ENCODE measurements at places on chromosomes 2 and 18.

GRCh38 chr2:84816426-84817026 is 64.4 kb downstream of the TRABD2A start:
- no peak for DNase-seq

- no peak for DNase-seq
These were observed 1.4 kb downstream of the MBP start for GRCh38 chr18:77131100-77131651.

DNA sequence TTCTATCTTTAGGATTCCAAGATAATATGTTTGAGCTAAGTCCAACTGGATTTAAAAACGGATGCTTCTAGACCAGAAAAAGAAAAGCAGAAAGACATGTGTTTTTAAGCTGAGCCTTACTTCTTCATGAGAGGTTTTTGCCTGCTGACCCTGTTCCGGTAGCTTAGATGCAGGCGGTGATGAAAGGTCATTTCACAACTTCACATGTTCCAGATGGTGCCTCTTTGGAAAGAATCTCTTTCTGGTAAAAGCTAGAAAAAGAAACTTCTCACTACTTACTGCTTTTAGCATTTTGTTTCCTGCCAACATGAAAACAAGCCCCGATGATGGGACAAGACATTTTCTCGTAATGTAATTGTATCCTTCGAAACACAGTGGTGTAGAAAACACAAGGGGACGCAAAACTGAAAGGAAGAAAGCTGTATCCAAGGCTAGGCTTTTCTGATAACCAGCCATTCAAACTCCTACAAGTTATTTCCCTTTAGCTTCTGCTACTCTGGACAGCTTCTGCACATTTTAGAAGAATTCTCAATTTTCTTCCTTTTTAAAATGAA is 407.3 kb upstream of the LYPD1 start:
- DNase-seq: no peak

- no peak for DNase-seq
These were observed 84.2 kb upstream of the UNC80 start for GRCh38 chr2:209687323-209687969.

GRCh38 chr2:64914735-64915509 is 74.3 kb upstream of the SLC1A4 start:
- no peak for DNase-seq

DNA sequence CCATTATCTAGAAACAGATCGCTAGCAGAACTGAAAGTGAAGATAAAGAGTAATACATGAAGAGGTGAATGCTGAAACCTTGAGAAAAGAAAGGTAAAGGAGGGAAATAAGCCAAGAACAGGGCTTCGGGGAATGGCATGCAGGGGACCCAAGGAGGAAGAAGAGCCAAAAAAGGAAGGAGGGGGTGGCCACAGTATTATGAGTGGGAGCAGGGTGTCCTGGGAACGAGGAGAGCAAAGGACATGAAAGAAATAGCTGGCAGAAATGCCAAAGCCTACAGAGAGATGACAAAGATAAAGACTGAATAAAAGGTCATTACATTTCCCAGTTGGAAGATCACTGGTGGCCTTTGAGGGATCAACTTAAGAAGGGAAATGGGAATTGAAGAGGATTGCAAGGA is 82.9 kb downstream of the ACTR3 start:
- DNase-seq: no peak

DNA sequence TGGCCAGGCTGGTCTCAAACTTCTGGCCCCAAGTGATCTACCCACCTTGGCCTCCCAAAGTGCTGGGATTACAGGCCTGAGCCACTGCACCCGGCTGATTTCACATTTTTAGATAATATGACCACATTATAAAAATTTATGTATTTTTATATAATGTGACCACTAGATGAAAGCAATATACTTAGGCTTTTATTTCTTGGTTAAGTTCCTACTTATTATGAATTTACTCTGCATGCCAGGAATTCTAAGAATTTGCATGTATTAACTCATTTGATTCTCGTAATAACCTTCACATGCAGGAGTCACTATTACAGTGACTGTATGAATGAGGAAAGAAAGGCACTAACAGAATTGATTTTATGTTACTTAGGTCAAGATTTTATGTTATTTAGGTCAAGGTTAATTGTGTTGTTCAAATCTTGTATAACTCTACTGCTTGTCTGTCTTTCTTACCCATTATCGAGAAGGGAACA is 25.6 kb upstream of the CASP8 start:
- no peak for DNase-seq

DNA sequence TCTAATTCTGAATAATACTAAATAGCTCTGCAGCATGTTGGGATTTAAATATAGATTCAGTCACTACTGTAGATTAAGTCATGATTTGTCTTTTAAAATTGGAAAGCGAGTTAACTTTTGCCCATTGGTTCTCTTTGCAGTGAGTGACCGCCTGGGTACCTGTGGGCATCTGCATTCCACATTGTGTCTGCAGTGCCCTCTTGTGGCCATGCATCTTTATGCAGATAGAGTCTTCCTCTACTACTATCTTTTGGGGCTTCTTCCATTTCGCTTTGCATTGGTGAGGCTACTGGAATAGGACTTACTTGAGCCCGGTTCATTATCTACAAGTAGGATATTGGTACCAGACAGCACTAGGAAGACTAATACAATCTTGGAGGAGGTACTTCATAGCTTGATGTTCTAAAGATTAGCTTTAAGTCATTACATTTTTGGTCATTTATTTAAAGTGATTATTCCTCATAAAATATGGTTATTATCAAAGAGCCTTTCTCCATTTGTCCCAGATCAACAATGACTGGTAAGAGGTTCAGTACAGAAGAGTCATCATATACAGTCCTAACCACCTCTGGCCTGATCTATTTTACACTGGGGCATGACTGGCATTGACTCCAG is 203.0 kb downstream of the SOCS6 start:
- DNase-seq: no peak

- no peak for DNase-seq
These were observed 7.7 kb upstream of the SERPINE2 start for GRCh38 chr2:224046752-224047151.

DNA sequence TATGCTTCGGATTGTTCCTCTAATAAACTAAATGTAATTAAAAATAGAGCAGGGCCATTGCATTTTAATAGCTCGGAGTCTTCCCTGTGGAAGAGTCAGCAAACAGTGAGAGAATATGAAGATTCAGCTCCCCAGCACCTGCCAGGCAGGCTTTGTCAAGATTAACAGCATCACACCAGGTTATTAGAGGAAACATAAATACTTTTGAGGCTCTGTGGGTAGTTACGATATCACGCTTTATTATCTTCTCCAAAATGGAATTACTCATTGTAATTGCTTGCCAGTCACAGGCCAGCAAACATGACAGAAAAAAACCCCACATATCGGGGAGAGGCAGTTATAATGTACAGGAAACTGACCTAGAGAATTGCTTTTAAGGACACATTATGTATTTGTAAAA is 303.9 kb downstream of the CPS1 start:
- no peak for DNase-seq

GRCh38 chr2:231353469-231353868 is 42.0 kb upstream of the B3GNT7 start:
- no peak for DNase-seq

GRCh38 chr2:186591506-186591890 is 1.6 kb downstream of the ITGAV start:
- no peak for DNase-seq

DNA sequence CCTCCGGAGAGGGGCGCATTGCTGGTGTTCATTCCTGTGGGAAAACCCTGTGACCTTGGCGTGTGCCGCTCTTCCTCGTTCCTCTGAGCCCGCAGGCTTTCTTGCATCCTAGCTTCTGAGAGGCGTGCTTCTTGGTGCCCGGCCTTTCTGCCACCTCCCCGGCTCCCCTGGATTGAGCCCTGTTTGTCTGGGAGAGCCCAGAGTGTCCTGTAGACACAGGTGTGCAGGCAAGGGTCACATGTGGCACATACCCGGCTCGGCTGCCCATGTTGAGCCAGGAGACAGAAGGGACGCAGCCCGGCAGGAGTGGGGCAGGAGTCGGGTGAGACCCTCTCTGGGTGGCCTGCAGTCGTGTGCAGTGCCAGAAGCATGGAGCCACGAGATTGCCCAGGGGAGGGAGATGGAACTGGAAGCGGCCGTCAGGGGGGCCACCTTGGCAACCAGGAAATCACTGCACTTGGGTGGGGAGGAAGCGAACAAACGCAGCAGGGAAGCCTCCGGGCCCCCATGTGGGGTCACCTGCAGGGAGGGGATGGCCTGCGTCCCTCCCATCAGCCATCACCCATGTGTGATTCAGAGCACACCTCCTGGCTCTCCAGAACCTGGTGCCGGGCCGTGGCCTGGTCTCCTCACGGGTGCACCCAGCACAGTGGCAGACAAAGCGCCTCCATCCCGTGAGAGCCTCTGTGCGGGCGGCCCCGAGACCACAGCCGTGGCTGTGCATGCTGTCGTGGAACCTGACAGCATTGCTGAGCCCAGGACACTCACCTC is 92.9 kb downstream of the SH3BP4 start:
- no peak for DNase-seq

GRCh38 chr2:55530539-55531081 is 11.1 kb downstream of the CFAP36 start:
- DNase-seq: no peak

DNA sequence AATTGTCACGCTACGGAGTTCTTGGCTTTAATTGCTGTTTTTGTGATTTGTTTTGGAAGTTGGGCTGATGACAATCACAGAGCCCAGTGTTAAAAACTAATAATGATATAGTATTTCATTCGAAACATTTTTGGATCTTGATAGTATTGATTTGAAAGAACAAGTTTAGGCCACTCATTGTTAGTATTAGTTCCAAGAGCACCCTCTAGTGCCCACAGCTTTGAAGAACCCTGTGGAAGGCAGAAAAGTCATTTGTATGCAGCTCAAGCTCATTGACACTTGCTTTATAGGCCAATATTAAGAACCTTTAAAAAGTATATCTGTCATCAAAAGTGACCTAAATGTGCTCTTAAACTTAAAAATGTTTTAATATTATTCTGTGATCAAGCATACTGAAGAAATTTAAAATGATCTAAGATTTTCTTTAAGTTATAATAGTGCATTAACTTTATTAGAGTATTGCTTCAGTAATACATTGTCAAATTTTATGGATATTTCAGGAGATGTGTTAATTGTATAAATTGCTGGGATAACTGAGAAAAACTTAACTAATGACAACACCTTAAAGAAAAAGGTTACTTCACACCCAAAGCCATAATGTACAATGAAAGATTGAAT is 191.0 kb downstream of the GRB14 start:
- no peak for DNase-seq

DNA sequence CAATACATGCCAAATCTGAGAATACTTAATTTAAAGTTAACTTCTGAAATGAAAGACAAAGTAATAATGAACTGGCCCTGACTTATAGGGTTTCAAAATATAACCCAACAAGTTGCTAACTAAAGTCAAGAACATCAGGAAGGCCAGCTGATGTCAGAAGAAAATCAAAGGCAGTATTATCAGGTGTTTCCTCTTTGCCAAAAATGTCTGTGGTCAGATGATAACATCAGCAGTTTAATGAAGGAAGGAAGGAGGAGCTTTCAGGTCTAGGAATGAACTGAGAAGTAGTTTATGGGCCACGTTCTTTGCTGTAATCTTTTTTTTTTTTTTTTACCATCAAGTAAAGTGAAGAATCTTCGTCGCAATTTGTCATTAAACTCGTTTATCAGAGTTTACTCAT is 40.9 kb downstream of the CDH2 start:
- no peak for DNase-seq

- no peak for DNase-seq
These were observed 61.4 kb downstream of the SETBP1 start for GRCh38 chr18:44742126-44742525.

DNA sequence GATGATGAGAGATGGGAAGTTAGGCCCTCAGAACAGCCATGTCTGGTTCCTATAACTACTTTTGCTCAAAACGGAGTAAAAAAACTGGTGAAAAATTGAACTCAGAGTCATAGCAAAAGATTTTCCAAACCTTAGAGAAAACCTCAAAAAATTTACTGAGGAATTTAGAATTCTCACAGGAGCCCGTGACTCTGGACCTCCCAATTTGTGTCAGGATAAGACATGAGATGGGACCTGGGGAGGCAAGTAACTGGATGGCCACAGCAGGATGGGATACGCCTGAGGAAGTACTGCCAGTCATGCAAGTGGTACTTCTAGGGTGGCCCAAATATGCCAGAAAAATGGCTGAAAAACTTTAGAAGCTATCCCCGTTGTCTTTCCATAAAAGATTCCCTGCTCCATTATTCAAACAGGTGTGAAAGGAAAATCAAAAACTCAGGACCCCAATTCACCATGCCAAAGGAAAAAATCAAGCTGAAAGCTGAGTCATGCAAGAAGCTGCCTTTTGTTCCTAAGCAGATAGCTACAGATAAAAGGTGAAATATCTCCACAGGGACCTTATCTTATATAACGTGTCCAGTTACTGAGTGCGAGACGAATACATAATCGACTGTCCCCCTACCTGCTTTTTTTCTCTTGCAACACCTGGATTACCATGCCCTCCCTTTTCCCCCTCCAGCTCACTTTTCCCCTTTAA is 34.1 kb upstream of the LIPG start:
- DNase-seq: no peak

- DNase-seq: no peak
These were observed 222.5 kb upstream of the SESTD1 start for GRCh38 chr2:179487010-179487731.

DNA sequence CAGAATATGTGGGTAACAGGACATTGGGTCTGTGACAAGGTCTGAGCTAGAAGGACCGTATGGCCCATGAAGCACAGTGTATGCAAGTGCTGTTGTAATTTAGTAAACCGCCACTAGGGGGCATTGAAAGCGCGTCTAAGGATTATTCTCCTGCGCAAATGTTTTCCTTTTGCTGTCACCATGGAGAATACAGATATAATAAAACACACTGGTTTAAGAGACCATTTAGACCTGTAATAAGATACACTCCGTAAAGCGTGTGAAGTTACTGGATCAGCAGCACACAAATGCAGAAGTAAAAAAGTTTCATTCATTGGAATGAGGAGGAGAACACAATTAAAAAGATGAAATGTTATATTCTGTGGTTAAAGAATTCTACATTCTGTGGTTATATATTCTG is 272.4 kb downstream of the AGAP1 start:
- DNase-seq: peak; percentile 18

DNA sequence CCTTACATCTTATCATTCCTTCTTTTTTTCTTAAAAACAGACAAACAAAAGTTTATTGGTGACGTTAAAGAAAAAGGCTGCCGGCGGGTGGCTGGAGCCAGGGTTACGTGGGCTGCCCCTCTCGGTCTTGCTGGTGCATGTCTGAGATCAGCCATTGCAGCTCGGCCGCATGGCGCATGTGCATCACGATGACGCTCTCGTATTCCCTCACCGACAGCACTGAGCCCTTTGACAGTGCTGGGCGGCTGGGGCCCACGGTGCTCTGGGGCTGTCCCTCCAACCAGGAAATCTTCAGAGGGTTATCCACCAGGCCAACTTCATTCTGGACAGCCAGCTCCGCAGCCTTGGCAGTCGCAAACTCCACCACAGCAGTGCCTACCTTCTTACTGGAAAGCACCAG is 1081.8 kb upstream of the TMEFF2 start:
- no peak for DNase-seq

DNA sequence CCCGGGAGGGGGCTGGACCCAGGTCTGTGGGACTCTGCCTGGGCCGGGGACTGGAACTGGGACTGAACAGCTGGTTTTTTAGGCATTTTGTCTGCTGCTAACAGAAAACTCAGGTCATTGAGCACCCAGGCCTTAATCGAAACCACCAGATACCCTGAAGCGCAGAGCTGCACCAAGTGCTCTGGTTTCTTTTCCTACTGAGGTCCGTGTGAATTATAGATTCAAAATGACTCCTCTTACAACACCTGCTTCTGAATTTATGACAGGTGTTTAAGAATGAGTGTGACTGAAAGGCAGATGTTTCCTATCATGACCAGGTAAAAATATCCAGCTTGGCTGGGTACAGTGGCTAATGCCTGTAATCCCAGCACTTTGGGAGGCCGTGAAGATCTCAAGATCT is 47.8 kb downstream of the TRAPPC12 start:
- no peak for DNase-seq

Data from substantia nigra (tissue), 51 donors.